ENCODE measurements at places on chromosomes 7 and 10. TPM values are rescaled to one million over a fixed set of nuclear protein-coding genes. Genes with fewer than 3 reads are reported as not detected.

GRCh38 chr10:91061608-91062007 is 140.7 kb upstream of the ANKRD1 start:
- peak; percentile 50 for DNase-seq

DNA sequence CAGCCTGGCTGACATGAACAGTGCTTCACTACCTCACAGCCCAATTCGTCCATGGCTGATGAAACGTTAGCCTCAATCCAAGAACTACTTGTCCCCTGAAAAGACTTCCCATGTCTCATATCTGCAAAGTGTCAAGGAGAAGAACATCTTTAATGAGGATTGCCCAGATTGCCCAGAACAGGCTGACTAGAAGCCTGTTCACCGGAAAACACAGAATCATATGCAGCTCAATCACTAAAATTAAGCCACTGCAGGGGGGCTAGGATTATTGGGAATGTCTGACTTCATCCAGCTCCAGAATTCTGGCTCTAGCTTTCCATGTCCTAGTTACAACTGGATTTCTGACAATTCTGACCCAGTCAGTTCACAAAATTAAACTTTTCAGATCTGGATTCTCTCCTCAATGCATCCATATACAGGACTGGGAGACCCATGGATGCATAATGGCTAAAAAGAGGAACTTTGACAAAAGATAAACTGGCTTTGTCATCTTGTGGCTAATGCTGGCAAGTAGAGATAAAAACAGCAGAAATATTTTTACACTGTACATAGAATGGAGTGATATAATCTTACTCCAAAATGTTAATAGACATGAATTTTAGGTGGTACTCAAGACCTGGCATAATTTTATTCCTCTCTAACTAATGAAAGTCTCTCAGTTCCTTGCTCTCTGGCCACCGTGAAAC is 467.0 kb upstream of the POT1 start:
- DNase-seq: no peak

GRCh38 chr10:112094984-112095383 is 88.6 kb downstream of the GPAM start:
- DNase-seq: no peak

DNA sequence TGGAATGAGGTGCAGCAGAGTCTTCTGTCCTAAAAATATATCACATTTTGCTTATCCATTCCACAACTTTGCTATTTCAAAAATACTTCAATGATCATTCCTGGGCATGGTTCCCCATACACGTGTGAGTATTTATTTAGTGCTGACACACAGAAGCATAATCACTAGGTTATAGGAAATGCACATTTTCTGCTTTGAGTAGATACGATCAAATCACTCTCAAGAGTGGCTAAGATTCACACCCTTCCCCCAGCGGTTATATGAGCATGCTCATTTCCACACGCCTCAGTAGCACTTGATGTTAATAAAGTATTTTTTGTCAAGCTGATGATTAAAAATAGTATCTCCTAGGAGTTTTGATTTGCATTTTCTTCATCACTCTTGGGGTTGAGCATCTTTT is 93.5 kb upstream of the LRRC4 start:
- no peak for DNase-seq

DNA sequence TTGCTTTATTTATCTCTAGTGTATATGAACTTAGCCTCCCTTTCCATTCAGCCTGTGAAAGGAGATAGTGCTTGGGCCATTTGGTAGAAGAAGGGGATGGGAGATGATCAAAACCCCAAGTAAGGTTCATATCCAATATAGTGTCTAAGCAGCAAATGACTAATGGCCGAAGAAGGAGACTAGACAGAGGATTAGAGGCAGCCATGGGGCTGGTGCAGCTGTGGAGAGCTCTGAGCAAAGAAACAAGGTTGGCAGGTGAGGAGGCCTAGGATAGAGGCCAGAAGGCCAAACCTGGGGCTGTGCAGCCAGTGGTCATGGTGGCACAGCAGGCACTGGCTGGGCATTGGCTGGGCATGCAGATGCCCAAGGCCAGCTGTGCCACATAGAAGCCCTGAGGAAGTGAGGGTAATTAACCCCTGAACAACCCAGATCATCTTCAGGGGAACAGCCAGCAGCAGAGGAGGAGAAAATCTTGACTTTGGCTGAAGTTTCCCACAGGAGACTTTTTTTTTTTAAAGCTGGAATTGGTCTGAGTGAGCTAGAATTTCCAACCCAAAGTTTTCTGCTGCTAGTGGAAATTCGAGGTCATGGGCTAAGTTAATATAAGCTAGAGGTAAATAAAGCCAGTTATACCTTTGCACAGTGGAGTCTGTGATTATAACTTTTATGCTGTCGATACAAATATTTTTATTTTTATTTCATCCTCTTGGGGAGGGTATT is 10.3 kb upstream of the CPA1 start:
- peak; percentile 66 for DNase-seq

DNA sequence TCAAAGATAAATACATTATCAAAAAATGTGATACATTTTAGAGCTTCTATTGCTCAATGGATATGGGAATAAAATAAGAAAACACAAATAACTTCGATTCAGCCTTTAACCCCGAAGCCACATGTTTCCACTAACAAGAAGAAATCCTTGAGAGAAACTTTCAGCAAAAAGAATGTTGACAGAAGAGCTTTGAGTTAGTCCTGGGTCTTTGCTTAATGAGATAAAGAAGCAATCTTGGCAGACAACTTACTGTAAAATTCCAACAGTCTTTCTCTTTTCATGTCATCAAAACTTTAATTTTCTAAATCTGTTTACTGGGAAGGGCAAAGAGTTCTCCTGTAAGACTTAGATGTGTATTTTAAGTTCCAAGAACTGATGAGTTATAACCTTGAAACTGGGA is 810.2 kb downstream of the CNTNAP2 start:
- no peak for DNase-seq

- peak; percentile 85 for DNase-seq
Measured at GRCh38 chr10:19654576-19654975, 161.7 kb upstream of the PLXDC2 start.

GRCh38 chr10:7206412-7207100 is 204.3 kb downstream of the SFMBT2 start:
- no peak for DNase-seq

GRCh38 chr10:8035641-8036470 is 18.6 kb upstream of the GATA3 start:
- no peak for DNase-seq

DNA sequence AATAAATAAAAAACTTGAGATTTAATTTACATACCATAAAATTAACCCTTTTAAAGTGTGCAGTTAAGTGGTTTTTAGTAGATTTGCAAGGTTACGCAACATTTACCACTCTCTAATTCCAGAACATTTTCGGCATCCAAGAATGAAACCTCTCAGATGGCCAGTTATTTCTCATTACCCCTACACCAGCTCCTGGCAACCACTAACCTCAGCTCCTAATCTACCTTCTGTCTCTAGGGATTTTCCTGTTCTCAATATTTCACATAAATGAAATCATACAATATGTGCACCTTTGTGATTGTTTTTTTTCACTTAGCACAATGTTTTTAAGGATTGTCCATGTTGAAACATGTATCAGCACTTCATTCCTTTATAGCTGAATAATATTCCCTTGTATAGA is 45.1 kb downstream of the INPP5F start:
- DNase-seq: peak; percentile 61

GRCh38 chr7:55545496-55545895 is 26.8 kb downstream of the VOPP1 start:
- peak; percentile 70 for DNase-seq

- DNase-seq: no peak
Measured at GRCh38 chr7:112877691-112878460, 87.7 kb upstream of the TMEM168 start.

DNA sequence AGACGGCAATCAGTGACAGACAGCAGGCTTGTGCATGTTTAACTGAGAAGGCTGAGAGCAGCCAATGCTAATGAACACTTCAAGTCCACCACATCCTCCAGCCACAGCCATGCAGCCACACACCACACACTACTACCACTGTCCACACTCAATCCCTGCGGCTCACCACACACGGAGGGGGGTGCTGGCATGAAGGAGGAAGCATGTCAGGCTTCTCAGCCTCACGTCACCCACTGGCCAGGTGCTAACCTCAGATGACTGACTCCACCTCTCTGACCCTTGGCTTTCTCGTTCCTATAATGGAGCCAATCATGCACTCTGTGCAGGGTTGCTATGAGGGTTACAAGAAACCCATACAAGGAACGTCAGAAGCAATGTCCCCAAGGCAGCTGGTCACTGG is 165.4 kb upstream of the RNF32 start:
- DNase-seq: no peak

- DNase-seq: no peak
Measured at GRCh38 chr10:132710036-132710686, 75.8 kb downstream of the NKX6-2 start.

MARVELD1 gene
- total RNA-seq: 54.7 TPM

INTS1 gene
- 68.9 TPM for total RNA-seq

CALU gene
- 841 TPM for total RNA-seq

TMEM176A gene
- total RNA-seq: not detected

VIM gene
- 11,900 TPM for total RNA-seq

TSPAN13 gene
- 0.96 TPM for total RNA-seq

PRRT4 gene
- total RNA-seq: not detected

PHKG1 gene
- total RNA-seq: 0.38 TPM

Measured in LHCN-M2 (cell line).